ENCODE measurements at places on chromosomes 5 and 9. TPM values are rescaled to one million over a fixed set of nuclear protein-coding genes. Genes with fewer than 3 reads are reported as not detected.
A peak's percentile ranks its signal among the peaks of the same experiment; 100 is the strongest.

DNA sequence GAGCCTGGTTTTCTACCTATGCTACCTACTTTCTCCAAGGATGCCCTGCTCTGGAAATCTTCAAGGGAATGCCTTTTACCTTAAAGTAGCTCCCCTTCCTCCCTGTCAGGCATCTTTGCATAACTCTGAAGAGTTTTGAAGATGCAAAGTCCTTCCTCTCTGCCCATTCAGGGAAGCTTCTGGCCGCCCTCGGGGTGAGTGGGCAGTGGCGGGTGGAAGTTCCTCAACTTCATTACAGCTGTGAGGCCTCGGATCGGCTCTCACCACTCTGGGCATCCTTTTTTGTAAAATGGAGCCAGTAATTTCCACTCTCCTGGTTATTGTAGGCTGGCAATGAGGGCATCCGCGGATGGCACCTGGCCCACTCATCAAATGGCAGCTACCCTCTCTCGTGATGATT is 31.7 kb upstream of the STXBP1 start:
- H3K36me3 ChIP-seq: no peaks in the 10 kb centered on the region
- peaks cover 31% of the 10 kb centered on the region for H3K4me1 ChIP-seq
- DNase-seq: no peak
- H3K4me3 ChIP-seq: no peak overlapping the region

GRCh38 chr9:97830884-97831829 is 21.9 kb upstream of the FOXE1 start:
- no peak overlapping the region for H3K27ac ChIP-seq
- H3K4me1 ChIP-seq: no peaks in the 10 kb centered on the region
- H3K36me3 ChIP-seq: no peaks in the 10 kb centered on the region
- no peak for DNase-seq

- no peak overlapping the region for H3K4me3 ChIP-seq
- H3K36me3 ChIP-seq: no peaks in the 10 kb centered on the region
- H3K27ac ChIP-seq: peak overlapping the region; percentile 29
- peak; percentile 83 for DNase-seq
These were observed 38.3 kb downstream of the FAM78A start for GRCh38 chr9:131237931-131238401.

- no peak overlapping the region for H3K4me3 ChIP-seq
- H3K4me1 ChIP-seq: no peaks in the 10 kb centered on the region
- no peaks in the 10 kb centered on the region for H3K27me3 ChIP-seq
- H3K27ac ChIP-seq: no peak overlapping the region
- no peak for DNase-seq
These were observed 199.4 kb upstream of the ST8SIA4 start for GRCh38 chr5:101102506-101102905.

- H3K36me3 ChIP-seq: no peaks in the 10 kb centered on the region
- H3K27ac ChIP-seq: no peak overlapping the region
- no peak for DNase-seq
- no peak overlapping the region for H3K4me3 ChIP-seq
- no peaks in the 10 kb centered on the region for H3K27me3 ChIP-seq
- H3K4me1 ChIP-seq: no peaks in the 10 kb centered on the region
These were observed 31.7 kb upstream of the SCAMP1 start for GRCh38 chr5:78328585-78329173.

The MTX3 gene
- 7.0 TPM for total RNA-seq

All from transverse colon (tissue), 4 donors.